Endothelial cell of umbilical vein (primary cell): ENCODE measurements at places on chromosomes 16 and 17. TPM values are rescaled to one million over a fixed set of nuclear protein-coding genes. Genes with fewer than 3 reads are reported as not detected.

- DNase-seq, result no peak
Measured at GRCh38 chr17:83037874-83038165, 41.6 kb upstream of the METRNL start.

GRCh38 chr16:27363246-27363632 is 38.7 kb upstream of the IL21R start:
- DNase-seq, result no peak

DNA sequence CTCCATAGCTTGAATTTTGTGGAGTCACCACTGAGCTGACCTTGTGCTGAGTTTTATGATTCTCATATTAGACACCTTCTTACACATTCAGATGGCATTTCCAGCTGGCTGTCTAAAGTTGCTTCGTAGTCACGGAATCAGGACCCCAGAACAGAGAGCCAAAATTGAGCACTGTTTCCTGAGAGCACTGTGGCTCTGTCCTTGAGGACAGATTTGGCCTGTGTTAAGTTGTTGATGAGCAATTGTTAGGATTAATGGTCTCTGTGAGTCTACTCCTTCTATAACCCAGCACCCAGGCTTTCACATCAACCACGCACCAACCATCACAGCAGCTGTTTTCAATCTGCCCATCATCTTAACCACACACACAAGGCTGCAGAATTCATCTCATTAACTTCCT is 277.5 kb upstream of the HSBP1 start:
- DNase-seq, result no peak

Gene CDR2L
- total RNA-seq, result 34.9 and 36.7 TPM in 2 replicates

GRCh38 chr17:1979182-1979985 is 45.8 kb downstream of the RTN4RL1 start:
- DNase-seq, result no peak

Gene KRTAP4-5
- total RNA-seq, result not detected in 2 replicates

Gene ICAM2
- total RNA-seq, result 514 and 586 TPM in 2 replicates

Gene ARMC5
- total RNA-seq, result 17.3 and 17.9 TPM in 2 replicates

Gene CSH2
- total RNA-seq, result not detected in 2 replicates

DNA sequence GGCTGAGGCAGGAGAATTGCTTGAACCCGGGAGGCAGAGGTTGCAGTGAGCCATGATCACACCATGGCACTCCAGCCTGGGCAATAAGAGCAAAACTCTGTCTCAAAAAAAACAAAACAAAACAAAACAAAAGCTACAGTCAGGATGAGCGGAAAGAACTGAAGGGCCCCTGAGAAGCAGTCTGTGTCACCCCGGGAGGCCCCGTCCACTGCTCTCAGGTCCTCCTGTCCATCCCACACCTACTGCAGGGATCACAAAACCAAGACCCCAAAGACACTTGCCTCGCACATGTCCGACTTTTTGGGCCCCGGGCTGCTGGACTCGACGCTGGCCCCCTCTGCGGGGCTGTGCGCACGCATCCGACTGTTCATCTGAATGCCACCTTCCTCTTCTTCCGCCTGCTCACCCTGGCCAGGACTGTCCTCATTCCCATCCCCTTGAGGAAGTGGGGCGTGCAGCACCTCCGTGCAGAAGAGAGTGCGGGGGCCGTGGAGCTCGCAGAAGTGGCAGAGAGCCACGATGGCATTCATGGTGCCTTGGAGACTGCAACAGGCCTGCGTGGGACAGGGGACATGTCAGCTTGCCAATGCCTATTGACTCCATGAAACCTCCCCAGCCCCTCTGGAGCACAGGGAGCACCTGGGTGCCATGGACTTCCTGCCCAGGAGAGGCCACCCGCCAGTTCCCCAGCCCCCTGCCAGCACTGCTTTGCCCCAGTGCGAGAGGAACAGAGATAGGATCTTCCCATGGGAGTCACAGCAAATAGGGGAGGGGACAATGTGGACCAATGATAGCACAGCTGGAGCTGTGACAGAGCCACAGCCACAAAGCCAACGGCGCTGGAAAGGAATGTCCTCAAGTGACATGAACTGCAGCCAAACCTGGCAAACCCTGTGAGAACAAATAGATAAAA is 9.1 kb downstream of the FLCN start:
- no peak for DNase-seq

DNA sequence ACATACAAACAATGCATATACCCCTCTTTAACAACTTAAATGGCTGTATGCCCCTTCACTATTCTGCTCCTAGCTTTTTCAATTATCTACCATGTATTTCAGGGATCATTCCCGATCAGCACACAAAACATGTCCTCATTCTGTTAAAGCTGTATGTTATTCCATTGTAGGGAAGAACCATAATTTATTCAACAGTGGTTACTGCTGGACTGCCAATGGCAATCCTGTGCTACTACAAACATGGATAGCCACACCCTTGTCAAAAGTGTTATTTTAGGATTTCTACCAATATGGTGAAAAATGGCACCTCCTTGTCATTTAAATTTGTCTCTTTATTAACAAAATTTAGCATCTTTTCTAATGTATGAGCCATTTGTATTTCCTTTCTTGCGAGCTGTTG is 85.1 kb upstream of the BCAR1 start:
- no peak for DNase-seq

Gene WDR59
- 60.0 and 62.2 TPM in 2 replicates for total RNA-seq

Gene ERN1
- total RNA-seq, result 14.7 and 21.5 TPM in 2 replicates

- DNase-seq, result no peak
Measured at GRCh38 chr17:8063761-8064534, 23.6 kb downstream of the ALOX12B start.
